ENCODE measurements at places on chromosomes 12 and 14. TPM values are rescaled to one million over a fixed set of nuclear protein-coding genes. Genes with fewer than 3 reads are reported as not detected.

FGF23 gene
- total RNA-seq: not detected

POTEM gene
- not detected for total RNA-seq

PARPBP gene
- total RNA-seq: 21.4 TPM

CLEC2A gene
- total RNA-seq: not detected

ERBB3 gene
- 34.4 TPM for total RNA-seq

IL22 gene
- total RNA-seq: not detected

RIC8B gene
- 28.9 TPM for total RNA-seq

SLC24A4 gene
- total RNA-seq: 0.85 TPM

DNA sequence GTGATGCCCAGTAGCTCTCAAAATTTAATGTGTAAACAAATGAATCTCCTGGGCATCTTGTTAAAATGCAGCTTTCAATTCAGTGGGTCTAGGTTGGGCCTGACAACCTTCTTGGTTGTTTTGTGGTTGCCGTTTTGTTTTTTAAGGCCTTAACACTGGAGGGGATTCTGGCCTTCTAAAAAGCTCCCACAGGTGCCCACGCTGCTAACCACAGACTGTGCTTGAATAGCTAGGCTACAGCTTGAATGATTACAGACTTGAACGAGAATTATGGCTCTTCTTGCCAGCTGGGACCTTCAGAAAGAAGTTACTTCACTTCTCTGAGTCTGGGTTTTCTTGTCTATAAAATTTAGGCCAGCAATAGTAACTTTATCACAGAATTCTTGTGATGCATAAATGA is 1.3 kb upstream of the FLVCR2 start:
- DNase-seq: no peak

DNA sequence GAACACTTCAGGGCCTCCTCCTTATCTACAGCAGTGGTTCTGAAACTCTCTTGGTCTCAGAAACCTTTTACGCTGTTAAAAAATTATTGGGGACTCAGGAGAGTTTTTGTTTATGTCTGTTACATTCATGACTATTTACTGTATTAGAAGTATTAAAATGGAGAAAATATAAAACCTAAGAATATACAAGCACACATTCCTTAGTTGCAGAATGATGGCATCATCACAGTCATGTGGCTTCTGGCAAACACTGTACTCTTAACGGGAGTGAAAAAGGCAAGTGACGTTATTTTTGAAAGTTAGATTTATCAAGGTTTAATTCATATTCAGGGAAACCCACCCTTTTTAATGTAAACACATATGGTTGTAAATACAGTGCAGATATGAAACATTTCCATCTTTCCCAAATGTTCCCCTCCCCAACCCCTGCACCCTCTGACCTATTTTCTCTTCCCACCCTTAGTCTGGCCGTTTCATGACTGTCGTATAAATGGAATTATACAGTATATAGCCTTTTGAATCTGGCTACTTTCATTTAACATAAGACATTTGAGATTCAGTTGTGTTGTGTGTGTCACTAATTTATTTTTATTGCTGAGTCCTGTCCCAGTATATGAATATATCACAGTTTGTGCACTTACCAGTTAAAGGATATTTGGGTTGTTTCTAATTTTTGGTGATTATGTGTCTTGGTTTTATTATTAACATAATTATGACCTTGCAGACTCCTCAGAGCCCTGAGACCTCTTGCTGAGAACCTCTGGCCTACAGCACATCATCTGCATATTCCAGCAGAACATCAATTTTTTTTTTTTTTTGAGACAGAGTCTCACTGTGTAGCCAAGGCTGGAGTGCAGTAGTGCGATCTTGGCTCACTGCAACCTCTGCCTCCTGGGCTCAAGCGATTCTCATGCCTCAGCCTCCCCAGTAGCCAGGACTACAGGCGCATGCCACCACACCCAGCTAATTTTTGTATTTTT is 457.0 kb downstream of the PCNX1 start:
- no peak for DNase-seq

DNA sequence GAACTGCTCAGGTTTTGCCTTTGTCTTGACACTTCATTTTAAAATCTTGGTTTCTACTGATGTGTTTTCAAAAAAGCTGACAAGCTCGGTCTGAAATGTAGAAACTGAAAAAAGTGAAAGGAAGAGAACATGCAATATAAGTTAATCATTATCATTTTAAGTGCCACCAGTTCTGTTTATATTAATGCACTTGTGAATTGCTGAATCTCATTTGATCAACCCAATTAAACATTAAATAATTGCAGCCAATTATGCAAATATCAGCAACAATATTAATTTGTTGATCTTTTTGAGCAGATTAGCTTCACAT is 133.8 kb downstream of the BCAT1 start:
- no peak for DNase-seq

GRCh38 chr14:49553106-49553505 is 33.1 kb downstream of the RPS29 start:
- DNase-seq: no peak

GRCh38 chr12:51951843-51952722 is 584 bp downstream of the ACVR1B start:
- DNase-seq: no peak

DNA sequence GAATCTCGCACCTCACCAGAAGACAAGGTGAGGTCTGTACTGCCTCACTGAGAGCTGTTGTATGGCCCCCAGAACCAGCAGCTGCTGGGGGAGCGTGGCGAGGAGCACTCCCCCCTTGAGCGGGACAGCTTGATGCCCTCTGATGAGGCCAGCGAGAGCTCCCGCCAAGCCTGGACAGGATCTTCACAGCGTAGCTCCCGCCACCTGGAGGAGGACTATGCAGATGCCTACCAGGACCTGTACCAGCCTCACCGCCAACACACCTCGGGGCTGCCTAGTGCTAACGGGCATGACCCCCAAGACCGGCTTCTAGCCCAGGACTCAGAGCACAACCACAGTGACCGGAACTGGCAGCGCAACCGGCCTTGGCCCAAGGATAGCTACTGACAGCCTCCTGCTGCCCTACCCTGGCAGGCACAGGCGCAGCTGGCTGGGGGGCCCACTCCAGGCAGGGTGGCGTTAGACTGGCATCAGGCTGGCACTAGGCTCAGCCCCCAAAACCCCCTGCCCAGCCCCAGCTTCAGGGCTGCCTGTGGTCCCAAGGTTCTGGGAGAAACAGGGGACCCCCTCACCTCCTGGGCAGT is 9.3 kb downstream of the CACNB3 start:
- no peak for DNase-seq

DNA sequence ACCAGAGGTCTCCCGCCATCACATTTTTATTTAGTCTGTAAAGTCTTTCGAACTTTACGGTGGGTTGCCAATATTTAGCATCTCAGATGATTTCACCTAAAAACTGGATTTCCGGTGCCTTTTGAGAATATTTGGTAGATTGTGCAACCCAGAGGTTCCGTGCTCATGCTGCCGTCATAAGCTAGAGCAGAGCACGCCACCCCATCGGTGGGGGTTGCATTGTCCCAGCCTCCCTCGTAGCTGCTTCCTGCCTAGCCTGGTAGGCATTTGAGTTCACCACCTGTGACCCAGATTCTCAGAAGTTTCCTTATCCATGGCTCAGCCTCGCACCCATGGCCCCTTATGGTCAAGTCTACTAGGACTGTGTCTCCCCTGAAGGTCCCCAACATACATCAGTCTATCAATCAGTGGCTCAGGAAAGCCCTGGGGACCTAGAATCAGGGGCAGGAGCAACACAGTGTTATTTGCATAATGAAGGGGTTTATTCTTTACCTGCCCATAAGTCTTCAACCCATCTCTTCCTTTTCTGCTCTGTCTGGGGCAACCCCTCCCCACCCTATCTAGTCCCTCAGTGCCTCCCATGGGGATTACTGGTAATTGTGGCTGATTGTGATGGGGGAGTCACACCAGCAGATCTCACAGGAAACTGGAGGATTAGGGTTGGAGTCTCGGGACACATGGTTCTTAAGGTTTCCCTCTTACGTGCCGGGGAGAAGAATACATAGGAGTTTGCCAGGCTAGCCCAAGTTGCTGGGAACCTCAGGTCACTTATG is 152.3 kb downstream of the PHETA1 start:
- DNase-seq: no peak

DNA sequence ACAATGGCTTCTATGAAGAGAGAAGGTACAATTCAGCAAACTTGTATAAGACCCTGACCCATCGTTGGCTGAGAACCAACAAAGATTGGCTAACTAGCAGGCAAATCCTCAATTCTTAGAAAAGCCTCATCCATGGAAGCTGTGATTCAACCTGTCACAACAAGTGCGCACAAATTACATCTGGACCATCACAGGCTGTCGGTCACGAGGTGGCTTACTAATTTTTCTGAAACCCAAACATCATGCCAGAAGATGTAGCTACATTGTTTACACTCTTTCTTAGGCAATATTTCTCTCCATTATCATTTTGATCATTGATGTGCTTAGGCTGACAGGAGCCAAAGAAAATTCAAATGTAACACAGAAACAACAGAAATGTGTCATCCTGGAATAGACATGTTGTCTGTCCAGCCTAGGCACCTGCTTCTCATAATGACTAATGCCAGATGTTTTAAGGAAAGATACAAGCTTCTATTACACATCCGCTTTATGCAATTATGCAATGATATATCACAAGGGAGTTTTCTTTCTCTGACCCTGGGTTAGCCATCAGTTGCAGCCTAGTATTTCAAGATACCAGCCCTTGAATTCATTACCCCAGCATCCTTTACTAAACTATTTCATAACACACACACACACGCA is 92.9 kb upstream of the DIO2 start:
- DNase-seq: no peak

DNA sequence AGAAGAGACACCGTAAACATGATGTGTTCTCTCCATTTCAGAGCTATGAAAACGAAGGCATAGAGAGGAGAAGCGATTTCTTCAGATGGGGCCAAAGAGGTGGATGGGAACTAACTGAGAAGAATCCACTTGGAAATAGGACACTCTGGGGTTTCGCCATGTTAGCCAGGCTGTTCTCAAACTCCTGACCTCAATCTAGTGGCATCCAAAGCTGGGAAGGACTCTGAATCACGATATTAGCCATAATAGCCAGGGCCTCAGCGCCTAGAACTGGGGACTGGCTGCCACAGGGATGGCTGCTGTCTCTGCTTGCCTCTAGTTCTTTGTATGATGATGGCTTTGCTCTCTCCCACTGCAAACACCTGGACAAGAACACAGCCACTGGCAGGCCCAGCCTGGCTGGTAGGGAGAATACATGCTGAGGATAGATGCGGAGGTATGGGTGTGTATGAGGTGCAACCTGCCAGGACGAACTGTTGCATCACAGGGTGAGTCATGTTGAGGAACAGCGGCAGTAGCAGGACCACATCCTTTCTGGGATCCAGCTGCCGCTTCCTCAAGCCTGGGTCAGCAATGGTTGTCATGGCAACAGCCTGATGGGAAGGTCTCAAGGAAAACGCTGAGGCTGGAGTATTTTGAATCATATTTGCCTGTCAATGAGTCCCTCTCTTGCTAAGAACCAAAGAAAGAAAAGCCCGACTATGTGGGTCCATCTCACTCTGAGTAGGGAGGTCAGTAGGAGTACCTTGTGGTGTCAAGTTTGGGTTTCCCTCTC is 31.1 kb downstream of the CCDC177 start:
- DNase-seq: no peak

- DNase-seq: no peak
Observed at GRCh38 chr14:57761800-57762199, 104.1 kb downstream of the SLC35F4 start.

GRCh38 chr12:89134213-89134770 is 218.0 kb downstream of the DUSP6 start:
- no peak for DNase-seq

DNA sequence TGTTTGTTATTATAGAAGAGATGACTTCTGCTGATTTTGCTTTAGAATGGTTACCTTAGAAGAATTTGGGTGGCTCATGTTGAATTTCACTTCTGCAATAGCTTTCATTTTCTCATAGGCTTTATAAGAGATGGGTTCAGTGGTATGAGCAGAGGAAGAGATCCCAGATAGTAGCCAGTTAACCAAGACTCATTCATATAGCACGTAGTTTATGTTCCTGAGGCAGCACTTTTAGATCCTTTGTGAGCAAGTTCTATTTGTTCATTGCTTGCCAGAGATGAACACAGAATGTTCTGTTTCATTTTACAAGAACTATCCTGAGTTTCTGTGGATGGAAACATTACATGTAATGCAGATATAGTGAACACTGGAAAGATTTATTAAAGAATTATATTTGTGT is 32.2 kb downstream of the RAB21 start:
- DNase-seq: no peak

DNA sequence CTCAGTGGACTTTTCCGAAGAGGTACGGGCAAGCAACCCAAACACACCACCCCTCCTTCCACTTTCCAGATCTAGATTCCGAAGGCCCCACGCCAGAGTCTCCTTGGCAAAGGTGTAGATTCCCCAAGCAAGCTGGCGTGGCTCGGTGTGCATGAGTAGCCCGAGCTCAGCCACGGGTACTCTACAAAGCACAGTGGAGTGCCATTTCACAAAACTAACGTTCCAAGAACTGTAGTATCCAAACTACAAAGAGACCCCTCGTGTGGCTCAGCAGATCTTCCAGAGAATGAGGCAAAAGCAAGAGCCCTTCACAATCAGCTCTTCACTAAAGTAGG is 72.1 kb downstream of the FOXN3 start:
- DNase-seq: no peak

- no peak for DNase-seq
Observed at GRCh38 chr12:110431957-110432587, 18.1 kb downstream of the ARPC3 start.

DNA sequence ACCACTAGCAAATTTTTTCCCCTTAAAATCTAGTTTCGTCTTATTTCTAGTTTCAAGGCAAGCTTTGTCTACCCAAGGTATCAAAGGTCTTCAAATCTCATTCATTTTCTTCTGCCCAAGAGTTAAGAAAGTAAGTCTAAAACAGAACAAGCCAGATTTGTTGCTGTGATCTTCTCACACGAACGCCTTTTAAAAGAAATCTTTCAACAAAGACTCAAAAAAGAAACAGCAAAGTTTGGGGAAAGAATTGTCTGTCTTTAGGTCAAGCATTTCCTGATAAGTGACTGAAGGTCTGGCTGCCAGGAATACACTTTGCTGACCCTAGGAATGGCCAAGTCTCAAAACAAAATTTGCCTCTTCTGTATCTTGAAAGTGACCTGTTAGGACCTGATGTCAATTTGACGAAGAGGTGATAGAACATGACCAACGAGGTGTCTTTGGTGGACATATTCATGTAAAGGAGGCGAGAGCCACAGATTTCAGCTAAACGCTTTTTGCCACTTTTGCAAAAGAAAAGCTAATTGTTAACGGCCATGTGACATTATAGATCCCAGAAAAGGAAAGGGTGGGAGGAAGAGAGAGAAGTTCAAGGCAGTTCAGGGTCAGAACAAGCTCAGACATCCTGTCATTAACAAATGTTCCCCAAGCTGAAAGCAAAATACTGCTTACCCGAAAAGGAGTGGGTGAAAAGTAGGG is 1.7 kb downstream of the CDK17 start:
- no peak for DNase-seq

- DNase-seq: no peak
Observed at GRCh38 chr12:68393417-68393816, 61.3 kb upstream of the MDM1 start.

GRCh38 chr14:73788701-73789551 is 62.7 kb upstream of the PTGR2 start:
- DNase-seq: no peak

All from urinary bladder (tissue), 4 donors.